Testis (tissue), 5 donors: ENCODE measurements at places on chromosomes 2 and 18. TPM values are rescaled to one million over a fixed set of nuclear protein-coding genes. Genes with fewer than 3 reads are reported as not detected.

IL1F10 gene
- polyA plus RNA-seq, result not detected

UCN gene
- 0.75 TPM for polyA plus RNA-seq

NEU4 gene
- polyA plus RNA-seq, result 0.88 TPM

PTPRN gene
- 1.7 TPM for polyA plus RNA-seq

ASXL2 gene
- polyA plus RNA-seq, result 43.3 TPM

ZBTB14 gene
- polyA plus RNA-seq, result 10.7 TPM

MAPK4 gene
- 9.3 TPM for polyA plus RNA-seq

STK25 gene
- polyA plus RNA-seq, result 200 TPM

COX5B gene
- polyA plus RNA-seq, result 233 TPM

SERPINB7 gene
- polyA plus RNA-seq, result 0.16 TPM

RAPGEF4 gene
- 14.3 TPM for polyA plus RNA-seq

MALL gene
- polyA plus RNA-seq, result 17.4 TPM

TRAK2 gene
- 13.7 TPM for polyA plus RNA-seq

UGT1A3 gene
- not detected for polyA plus RNA-seq

TP53I3 gene
- polyA plus RNA-seq, result 70.4 TPM

TNFRSF11A gene
- 3.3 TPM for polyA plus RNA-seq

POTEC gene
- polyA plus RNA-seq, result 10.8 TPM

RAB27B gene
- polyA plus RNA-seq, result 5.8 TPM

PJVK gene
- polyA plus RNA-seq, result 61.3 TPM

FAP gene
- 5.6 TPM for polyA plus RNA-seq

STPG4 gene
- 19.4 TPM for polyA plus RNA-seq

ALPI gene
- 0.16 TPM for polyA plus RNA-seq

C18orf54 gene
- polyA plus RNA-seq, result 18.2 TPM

CXCR1 gene
- 0.61 TPM for polyA plus RNA-seq

IL36B gene
- polyA plus RNA-seq, result not detected

ELOA2 gene
- 8.0 TPM for polyA plus RNA-seq

SP140 gene
- polyA plus RNA-seq, result 4.8 TPM

ITGAV gene
- 23.5 TPM for polyA plus RNA-seq

AGXT gene
- 0.51 TPM for polyA plus RNA-seq

TET3 gene
- polyA plus RNA-seq, result 4.3 TPM

SLC39A10 gene
- polyA plus RNA-seq, result 23.3 TPM

MGAT5 gene
- 31.6 TPM for polyA plus RNA-seq

AQP12B gene
- not detected for polyA plus RNA-seq

ST8SIA3 gene
- 2.5 TPM for polyA plus RNA-seq

FBXO11 gene
- polyA plus RNA-seq, result 87.6 TPM

DNAH6 gene
- polyA plus RNA-seq, result 18.4 TPM

FHL2 gene
- 99.3 TPM for polyA plus RNA-seq
